ENCODE measurements at places on chromosomes 2 and 18. TPM values are rescaled to one million over a fixed set of nuclear protein-coding genes. Genes with fewer than 3 reads are reported as not detected.
A peak's percentile ranks its signal among the peaks of the same experiment; 100 is the strongest.

DNA sequence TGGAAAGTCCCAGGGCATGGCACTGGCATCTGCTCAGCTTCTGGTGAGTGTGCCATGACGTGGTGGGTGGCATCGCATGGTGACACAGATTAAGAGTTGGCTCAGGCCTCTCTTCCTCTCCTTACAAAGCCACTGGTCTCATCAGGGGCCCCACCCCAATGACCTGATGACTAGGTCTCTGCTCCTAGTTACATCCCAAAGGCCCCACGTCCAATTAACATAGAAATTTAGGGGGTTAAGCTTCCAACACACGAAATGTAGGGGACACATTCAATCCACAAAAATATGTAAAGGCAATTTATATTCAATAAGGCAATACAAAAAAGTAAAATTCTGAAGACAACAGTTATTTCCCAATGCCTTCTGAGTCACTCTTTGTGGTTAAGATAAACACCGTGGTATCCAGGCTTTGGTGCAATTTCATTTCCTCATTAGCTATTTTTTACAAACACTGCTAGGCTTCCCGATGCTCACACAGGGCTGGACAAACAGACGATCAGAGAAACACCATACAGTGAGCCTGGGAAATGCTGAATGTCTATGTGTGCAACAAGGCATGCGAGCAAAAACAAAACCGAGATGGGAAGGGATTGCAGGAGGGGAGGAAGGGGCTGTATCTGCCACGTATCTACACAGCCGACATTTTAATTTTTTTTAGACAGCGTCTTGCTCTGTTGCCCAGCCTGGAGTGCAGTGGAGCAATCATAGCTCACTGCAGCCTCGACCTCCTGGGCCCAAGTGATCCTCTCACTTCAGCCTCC is 67.2 kb downstream of the MBP start:
- peak; percentile 58 for DNase-seq
- H3K4me3 ChIP-seq, result no peak overlapping the region
- H3K4me1 ChIP-seq, result peaks cover 67% of the 10 kb centered on the region
- no peaks in the 10 kb centered on the region for H3K27me3 ChIP-seq

WNT10A gene
- total RNA-seq, result 2.9 TPM

SERPINB10 gene
- total RNA-seq, result not detected

GRCh38 chr2:44542520-44542919 is 180.8 kb downstream of the CAMKMT start:
- no peak overlapping the region for H3K4me3 ChIP-seq
- H3K36me3 ChIP-seq, result no peaks in the 10 kb centered on the region
- H3K27me3 ChIP-seq, result no peaks in the 10 kb centered on the region
- no peak overlapping the region for H3K27ac ChIP-seq

DNA sequence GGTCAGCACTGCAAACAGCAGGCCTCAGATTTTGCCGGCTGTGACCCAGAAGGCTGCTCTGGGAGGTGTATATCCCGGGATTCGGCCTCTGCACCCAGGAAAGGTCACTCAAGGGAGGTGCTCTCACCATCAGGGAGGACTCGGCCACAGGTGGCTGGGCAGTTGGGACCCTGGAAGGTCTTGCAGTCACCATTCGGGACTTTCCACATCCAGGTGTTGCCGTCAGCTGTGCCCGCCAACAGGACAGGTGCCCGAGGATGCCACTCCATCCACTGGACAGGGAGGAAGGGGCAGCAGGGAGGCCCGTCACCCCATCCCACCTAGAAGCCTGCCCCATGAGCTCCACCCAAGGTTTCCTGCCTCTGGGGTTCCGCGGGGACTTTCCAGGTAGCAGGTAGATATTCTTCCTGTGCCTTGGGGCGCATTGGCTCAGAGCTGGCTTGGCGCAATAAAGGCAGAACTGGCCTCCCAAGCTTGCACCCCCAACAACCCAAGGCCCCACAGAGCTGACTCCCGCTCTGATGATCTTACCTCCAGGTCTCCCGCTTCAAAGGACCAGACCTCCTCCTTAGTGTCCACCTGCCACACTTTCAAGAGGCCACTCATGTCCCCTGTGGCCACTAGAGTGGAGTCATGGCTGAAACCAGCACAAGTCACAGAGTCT is 3.5 kb downstream of the AAMP start:
- H3K4me1 ChIP-seq, result peaks cover 16% of the 10 kb centered on the region
- H3K36me3 ChIP-seq, result peaks cover 6% of the 10 kb centered on the region
- H3K27me3 ChIP-seq, result no peaks in the 10 kb centered on the region
- no peak for DNase-seq

SLC38A11 gene
- not detected for total RNA-seq

- H3K36me3 ChIP-seq, result no peaks in the 10 kb centered on the region
- no peaks in the 10 kb centered on the region for H3K27me3 ChIP-seq
- no peaks in the 10 kb centered on the region for H3K4me1 ChIP-seq
Observed at GRCh38 chr2:95323347-95324155, 26.4 kb downstream of the KCNIP3 start.

- peaks cover 82% of the 10 kb centered on the region for H3K36me3 ChIP-seq
- no peak overlapping the region for H3K27ac ChIP-seq
- H3K4me3 ChIP-seq, result no peak overlapping the region
- no peaks in the 10 kb centered on the region for H3K27me3 ChIP-seq
Observed at GRCh38 chr2:110659248-110659647, 18.6 kb downstream of the BUB1 start.
